ENCODE measurements at places on chromosomes 12 and 14.

GRCh38 chr12:40390980-40391379 lies 166.2 kb downstream of the LRRK2 start:
- DNase-seq: no peak

DNA sequence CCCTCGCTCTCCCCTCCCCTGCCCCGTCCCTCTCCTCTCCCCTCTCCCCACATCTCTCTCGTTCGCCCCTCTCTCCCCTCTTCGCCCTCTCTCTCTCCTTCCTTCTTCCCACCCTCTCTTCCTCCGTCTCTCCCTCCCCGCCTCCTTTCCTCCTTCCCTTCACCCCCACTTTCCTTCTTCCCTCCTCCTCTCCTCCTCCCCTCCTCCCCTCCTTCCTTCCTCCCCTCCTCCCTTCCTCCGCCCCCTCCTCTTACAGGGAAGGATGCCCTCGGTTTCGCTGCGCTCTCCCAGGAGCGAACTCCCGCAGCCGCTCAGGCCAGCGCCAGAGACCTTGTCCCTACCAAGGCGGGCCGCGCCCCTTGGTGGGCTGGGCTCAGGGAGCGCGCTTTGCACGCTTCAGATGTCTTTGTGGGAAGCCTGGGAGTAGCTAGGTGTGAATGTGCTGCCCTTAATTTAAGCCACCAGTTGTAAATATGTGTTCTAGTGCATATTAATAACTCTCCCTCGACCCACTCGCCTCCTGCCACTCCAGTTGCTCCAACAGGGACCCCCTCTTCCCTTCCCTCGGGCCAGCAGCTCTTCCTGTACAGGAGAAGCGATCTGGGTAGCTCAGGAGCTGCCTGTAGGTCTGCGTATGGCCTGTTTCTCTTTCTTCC lies 13.3 kb upstream of the MAP3K9 start:
- DNase-seq: no peak

GRCh38 chr12:50110127-50110761 lies 1.8 kb upstream of the COX14 start:
- DNase-seq: no peak

DNA sequence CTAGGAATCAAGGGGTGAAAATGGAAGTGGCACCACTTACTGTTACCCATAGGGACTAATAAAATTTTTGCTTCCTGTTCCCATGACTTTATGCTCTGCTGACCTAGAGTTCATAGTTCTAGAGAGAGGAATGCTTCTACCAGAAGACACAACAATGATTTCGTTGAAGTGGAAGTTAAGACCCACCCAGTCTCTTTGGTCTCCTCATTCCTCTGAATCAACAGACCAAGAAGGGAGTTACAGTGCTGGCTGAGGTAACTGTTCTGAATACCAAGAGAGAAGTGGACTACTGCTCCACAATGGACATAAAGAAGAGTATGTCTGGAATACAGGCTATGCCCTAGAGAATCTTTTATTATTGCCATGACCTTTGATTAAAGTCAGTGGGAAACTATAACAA lies 23.5 kb upstream of the DYRK2 start:
- DNase-seq: no peak

DNA sequence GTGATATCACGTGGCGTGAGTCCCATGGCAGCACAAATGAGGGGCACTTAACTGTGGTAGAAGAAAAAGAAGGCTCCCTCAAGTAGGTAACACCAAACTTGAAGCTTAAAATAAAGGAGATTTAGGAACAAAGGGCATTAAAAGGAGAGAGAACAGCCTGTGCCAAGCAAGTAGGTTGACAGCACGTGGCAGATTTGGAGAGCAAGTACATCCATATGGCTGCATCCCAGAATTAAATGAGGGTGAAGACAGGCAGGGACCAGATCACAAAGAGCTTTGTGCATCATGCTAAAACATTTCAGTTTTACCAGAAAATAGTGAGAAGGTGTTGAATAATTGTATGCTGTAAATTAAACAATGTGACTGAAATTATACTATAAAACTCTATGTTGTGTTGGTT lies 32.8 kb downstream of the KCNMB4 start:
- DNase-seq: no peak

DNA sequence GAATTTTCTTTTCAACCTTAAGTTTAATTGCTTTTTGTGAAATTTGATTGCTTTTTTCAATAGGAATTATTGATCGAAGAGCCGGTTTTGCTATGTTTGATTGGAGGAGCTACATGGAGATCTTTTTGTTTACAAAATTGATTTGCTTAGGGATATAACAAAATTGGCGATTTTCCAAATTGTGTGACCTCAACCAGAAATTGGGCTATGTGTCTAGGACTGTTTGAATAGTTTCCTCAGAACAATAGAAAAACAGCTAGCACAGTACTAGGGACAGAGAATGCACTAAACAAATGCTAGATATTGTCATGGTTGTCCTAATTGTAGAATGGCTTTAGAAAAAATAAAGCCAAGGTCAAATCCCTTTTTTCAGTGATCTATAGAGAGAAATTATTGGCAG lies 2.4 kb downstream of the SLC17A8 start:
- DNase-seq: no peak

- DNase-seq: no peak
Observed at GRCh38 chr12:117526757-117527478, 165.5 kb upstream of the NOS1 start.

DNA sequence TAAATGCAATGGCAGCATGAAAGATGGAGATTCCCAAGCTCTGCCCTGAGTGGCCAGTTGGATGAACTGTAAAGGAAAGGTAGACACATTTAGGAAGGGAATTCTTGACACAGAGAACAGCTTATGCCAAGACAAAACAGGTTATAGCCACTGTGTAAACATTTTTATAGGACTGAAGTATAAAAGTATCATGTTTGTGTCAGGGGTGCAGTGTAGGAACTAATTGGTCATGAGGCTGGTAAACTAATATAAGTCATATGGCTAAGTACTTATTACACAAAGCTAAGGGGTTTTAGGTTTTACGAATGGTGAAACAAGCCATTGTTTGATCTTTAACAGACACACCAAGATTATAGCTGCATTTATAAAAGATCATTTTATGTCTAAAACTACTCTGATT lies 207.7 kb upstream of the SLC16A7 start:
- DNase-seq: no peak

DNA sequence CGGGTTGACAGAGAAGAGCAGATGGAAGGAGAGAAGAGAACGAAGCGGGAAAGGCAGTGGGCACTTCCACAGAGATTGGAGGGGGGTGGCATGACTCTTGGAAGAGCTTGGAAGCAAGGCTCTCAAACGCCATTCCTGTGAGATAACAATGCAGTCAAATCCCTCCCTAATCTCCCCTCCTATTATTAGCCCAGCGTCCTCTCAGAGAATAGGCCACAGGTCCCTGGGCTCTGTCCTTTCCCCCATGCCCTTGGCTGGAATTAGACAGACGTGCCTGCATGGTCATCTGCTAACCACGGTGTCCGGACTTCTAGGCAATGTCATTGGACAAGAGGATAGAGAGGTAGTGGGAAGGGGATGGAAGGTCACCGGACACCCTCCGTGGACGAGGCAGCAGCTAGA lies 8.0 kb upstream of the MYH7 start:
- DNase-seq: no peak

DNA sequence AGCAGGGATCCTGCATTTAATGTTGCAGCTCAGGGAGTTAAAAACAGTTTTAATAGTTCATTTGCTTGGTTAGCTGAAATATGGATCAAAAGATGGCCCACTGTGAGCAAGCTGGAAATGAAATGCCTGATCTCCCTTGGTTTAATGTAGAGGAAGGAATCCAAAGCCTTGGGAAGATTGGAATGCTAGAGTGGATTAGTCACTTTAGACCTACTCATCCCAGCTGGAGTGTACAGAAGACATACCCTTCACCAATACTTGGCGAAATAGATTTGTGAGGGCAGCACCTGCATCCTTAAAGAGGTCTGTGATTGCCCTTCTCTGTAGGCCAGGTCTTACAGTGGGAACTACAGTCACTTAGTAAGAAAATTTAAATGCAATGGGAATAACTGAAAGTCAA lies 58.0 kb upstream of the KRAS start:
- DNase-seq: no peak
